ENCODE measurements at places on chromosomes 1 and 21.

DNA sequence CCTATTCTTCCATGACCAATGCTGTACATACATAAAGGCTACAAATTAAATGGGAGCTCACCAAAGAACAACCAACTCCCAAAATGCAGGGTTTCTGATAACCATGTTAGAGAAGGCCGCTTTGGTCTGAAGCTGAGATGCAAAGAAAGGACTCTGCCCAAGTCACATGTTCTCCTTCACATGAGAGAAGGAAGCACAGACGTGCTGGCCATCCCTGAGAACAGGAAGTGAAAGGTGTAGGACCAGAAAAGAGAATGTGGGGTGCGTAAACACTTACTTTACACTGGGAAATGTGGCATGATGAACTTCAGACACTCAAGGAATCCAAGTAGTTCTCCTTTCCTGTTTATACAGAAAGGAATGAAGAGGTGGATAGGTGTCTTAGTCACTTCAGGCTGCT, 31.7 kb upstream of the TADA1 start:
- no peak for DNase-seq

DNA sequence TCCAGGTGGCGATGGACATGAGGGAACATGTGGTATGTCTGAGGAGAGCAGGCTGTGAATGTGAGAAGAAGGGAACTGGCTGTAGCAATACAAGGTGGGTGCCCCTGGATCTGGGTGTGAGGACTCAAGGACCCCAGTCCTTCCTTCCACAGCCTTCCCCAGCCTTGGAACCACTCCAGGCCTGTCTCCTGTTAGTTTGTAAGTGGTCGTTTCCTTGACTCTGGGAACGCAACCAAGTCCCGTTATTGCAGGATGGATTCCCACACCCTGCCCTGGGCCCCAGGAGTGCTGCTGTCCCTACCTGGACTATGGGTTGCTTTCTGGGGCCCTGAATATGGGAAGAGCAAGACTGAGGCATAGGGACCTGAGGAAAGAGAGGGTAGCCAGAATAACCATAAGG, 47.2 kb upstream of the VANGL1 start:
- no peak for DNase-seq

- DNase-seq = no peak
Measured at GRCh38 chr1:244211559-244211944, 160.5 kb downstream of the ZBTB18 start.

- no peak for DNase-seq
Measured at GRCh38 chr1:76005765-76006164, 68.8 kb upstream of the ST6GALNAC3 start.

DNA sequence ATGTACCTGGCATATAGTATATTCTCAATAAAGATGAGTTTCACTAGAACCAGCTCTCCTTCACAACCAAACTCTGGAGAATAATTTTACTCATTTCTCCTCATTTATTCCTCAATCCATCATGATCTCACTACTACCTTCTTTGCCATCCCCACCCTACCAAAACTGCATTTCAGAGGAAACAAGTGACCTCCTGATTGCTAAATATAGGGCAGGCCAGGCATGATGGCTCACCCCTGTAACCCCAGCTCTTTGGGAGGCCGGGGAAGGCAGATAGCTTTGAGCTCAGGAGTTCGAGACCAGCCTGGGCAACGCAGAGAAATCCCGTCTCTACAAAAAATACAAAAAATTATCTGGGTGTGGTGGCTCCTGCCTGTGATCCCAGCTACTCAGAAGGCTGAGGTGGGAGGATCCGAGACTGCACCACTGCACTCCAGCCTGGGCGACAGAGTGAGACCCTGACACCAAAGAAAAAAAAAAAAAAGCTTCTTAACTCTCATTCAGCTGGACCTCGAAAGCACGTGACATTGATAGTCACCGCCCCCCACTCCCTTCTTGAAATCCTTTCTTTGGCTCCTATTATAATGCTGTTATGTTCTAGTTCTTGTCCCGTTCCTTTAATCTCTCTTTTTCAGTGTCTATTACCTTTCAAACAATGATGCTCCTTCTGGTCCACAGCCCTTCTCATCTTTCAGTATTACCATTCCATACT, 2.1 kb downstream of the TESK2 start:
- no peak for DNase-seq

GRCh38 chr1:119008483-119009311, 20.6 kb upstream of the TBX15 start:
- no peak for DNase-seq

GRCh38 chr1:40878906-40879305, 16.7 kb upstream of the CITED4 start:
- no peak for DNase-seq

DNA sequence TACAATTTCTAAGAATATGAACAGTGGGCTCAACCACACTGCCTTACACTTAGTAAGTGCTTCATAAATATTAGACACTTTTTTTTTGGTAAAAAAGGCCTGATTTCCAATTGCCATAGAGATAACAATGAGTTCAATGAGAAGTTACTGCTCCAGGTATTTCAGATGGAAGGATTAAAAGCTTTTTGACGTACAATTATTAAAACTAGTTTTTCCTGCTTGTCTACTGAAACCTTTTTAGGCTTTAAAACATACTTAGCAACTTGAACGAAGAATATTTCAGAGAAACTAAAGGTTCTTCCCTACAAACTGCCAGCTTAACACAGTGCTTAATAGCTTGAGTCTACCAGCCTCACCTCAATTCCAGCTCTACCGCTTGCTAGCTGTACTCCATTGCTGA, 43.7 kb downstream of the TRIT1 start:
- DNase-seq = no peak

GRCh38 chr21:46369520-46370235, 45.7 kb downstream of the PCNT start:
- DNase-seq = no peak

DNA sequence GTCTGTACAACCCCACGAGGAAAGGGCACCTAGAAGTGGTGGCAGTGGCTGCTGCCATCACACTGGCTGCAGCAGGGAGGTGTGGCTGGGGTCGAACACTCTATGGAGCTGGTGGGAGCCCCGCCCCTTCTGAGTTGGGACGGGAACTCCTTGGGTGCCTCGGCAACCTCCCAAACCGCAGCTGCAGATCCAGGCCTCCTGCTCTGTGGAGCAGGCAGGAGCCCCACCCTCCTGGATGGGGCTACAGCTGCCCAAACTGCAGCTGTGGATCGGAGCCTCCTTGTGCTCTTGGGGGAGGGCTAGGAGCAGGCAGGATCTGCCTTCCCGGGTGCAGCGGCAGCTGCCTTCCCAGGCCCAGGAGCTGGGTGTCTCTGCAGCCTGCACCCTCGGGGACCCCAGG, 38.9 kb upstream of the TARDBP start:
- no peak for DNase-seq
